ENCODE measurements at places on chromosomes 1 and 21.

DNA sequence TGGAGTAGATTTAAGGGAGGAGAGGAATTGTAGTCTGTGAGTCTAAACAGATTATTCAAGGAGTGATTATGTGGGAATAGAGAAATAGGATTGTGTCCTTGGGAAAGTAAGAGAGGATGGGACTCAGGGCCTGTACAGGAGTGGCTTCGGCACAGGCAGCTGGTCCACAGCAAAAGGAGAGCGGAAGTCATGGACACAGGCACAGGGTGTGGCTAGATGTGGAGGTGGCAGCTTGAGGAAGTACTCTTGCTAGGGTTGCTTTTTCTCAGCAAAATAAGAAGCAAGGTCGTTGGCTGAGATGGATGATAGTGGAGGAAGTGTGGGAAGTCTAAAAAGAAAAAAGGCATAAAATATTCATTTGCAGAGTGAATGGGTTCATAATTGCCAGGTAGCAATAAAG lies 18.5 kb upstream of the ZNF648 start:
- no peak for DNase-seq

- DNase-seq: no peak
Measured at GRCh38 chr21:34523019-34523555, 11.1 kb upstream of the KCNE1 start.

GRCh38 chr1:205689479-205689878 lies 9.2 kb upstream of the SLC45A3 start:
- no peak for DNase-seq

DNA sequence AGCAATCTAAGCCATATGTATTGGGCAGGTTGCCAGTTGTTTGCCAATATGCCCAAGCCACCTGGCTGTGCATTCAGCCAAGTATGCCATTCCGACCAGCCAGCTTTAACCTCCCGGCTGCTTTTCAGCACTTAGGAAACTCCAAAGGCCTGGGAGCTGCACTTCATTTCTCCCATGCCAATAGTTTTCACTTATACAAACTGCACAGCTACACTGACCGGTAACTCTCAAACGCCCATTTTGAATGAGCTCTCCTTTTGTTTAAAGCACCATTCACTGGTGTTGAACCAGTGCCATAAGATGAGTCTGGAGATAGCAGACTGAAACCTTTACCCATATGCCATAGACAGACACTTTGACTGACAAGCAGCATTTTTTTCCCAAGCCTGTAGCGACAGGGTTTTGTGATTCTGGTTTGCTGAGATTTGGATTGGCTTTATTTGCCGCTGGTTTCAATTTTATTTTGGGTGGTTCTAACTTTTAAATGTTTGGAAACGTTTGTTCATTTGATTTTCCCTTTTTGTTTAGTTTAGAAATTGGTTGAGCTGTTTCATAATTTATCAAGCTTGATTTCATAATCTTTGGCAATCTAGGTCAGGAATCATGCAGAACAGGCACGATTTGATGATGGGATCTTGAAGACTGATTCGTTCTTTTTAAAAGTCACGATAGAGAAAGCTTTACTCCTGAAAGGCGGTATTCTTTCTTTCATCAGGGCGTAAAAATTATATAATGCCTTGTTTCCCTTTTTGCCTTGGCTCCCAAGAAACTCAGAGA lies 144.6 kb downstream of the NFIA start:
- DNase-seq: no peak

DNA sequence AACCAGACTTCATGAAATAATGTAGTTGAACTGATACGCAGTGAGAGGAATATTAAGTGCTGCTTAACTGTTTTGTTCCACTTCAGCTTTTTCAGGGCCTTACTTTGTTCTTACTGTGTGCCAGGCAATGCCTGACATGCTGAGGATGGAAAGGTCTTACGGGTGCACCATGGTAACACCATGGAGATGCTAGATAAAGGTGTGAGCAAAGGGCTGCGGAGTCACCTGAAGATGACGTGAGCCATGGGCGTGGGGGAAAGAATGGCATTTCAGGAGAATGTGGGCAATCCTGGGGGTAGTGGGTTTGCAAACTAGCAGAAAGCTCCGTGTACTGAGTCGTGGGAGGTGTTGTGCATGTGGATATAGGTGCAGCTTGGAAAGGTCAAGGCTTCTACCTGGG lies 27.3 kb downstream of the MAN1C1 start:
- DNase-seq: no peak

DNA sequence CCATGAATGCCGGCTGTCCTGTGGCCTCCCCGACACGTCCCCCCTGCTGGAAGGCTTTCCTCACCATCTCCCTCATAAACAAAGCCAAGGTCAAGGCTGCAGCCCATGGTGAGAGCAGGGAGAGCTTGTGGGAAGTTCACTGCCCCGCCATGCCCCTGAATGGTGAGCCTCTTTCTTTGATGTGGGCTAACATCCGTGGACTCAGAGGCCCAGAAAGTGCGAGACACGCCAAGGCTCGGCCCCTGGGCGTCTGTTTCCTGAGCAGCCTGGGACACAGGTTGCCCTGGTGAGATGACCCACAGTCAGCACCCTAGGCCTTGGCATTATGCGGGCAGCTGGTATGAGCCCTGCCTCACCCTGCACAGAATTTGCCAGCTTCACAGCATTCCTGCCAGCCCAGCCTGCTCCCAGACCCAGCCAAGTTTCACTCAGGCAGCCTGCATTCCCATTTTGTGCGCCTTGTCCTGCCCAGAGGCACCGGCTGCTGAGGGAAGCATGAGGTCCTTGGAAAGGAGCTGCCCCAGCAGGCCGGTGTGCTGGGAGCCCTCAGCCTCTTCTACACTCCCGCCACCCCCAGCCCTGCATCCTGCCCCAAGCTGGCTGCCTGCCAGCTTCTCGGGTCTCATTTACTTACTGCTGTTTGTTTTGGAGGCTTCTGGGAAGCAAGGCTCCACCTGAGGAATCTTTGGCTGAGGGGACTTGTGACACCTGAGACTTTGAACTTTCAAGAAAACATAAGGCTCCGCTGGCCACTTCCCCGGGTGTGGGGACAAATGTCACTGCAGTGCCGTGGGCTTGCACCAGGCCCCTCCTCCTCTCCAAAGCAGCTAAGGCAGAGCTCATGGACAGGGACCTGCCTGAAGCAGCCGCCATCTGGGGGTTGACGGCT lies 31.9 kb downstream of the NEK2 start:
- no peak for DNase-seq

DNA sequence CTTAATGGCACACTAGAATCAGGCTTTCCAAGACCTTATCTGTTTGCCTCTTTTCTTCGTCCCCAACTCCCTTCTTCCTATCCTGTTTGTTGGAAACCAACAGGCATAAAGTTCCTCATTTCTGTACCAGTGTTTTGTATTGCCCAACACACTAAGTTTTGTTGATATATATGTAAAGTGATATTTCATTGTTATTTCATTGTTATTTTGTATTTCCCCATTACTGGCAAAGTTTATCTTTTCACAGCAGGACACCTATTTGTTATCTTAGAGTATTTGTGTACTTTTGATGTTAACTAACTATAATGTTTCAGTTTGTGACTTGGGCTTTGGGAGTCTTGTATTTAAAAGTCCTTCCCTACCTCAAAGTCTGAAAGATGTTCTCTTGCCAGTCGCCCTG lies 27.1 kb downstream of the FAM20B start:
- DNase-seq: no peak

DNA sequence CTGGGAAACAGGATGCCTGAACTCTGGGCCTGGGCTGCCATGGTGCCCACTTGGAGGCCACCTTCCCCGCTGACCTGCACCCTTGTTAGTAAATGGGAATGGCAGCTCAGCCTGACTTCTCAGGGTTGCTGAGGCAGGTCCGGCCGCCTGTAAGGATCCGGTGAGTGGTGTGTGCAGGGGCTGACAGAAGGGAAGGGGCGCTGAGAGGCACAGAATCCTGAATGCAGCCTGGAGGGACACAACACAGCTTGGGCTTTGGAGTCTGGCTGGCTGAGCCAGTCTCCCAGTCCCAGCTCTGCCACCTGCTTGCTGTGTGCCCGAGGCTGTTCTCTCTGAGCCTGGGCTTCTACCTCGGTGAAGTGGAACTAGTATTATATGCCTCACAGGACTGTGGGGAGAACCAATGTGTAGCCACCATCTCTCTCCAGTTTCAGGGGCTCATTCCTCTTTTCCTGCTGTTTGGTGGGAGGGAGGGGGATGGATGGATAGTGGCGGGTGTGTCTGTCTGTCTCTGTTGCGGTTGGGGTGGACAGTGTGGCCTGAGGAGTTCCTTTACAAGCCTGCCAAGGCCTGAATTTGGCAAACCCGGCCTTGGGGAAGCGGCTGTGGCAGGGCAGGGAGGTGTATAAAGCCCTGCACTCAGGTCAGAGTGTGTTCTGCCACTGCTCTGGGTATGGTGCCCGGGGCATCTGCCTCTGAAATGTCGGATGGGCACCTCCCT lies 18.0 kb downstream of the ADORA1 start:
- DNase-seq: no peak

DNA sequence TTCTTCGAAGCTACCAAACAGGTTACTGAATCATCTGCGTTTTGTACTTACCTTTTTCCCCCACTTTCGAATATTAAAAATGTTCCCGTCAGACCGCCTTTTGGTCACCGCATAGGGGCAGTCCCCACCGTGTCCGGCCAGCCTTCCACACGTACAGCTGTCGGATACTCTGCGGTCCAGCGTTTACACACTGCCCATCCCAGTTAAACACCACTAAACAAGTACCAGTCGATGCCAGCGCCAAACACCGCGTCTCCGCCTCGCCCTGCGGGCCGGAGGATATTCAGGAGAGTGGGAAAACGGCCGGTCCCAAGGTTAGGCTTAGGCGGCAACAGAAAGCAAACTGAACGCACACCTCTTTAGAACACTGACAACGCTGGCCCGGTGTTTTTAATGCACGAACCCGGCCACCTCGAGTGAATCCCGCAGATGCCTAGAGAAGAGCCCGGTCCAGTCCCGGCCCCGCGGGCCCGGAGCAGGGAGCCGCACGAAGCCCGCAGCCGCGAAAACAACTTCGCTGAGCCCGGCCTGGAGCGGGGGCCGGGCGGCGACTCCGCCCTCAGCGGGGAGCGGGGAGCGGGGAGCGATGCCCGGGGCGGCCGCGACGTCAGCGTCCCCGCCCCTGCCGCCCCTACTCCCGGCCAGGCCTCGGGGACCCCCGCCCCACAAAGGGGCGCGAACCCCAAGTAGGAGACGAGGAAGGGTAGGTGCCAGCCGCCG lies 730 bp upstream of the PHF13 start:
- no peak for DNase-seq

- DNase-seq: peak; percentile 73
Measured at GRCh38 chr1:9275567-9276034, 17.1 kb upstream of the SPSB1 start.

- peak; percentile 9 for DNase-seq
Measured at GRCh38 chr1:224433041-224433691, 1.4 kb downstream of the WDR26 start.

GRCh38 chr1:34190692-34191091 lies 14.0 kb downstream of the C1orf94 start:
- no peak for DNase-seq

DNA sequence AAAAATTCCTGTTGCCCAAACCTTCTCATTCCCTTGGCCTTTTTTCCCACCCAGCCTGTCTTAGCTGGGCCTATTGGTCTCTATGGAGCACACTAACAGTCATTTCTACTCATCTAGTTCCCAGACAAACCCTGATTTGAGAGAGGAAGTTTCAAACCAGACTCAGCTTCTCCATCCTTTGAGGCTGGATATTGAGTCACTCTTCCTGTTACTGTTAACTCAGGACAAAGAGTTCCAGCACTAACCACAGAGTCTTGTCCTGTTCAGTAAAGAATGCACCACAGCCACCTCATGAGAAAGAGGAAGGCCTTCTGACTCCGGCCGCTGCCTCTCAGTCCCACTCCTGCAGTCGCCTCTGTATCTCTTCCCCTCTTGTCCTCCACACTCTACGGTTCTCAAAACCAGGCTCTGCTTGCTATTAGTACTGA lies 137.8 kb downstream of the PTPRC start:
- peak; percentile 39 for DNase-seq

DNA sequence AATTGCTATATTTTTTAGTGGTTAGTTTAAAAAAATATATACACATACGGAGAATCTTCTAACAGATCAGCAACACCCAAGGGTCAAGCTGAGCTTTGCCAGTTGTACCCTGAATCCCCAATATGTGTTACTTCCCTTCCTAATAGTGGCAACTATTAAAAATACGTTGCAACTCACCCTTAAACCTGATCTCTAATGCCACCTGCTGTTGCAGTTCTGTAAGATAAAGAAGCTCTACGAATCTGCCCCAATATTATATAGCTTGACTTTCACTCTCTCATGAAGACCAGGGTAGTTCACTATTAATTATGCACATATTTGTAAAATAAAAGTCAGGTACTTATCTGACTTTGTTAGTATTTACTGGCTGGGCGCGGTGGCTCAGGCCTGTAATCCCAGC lies 58.4 kb downstream of the ASH1L start:
- peak; percentile 26 for DNase-seq

DNA sequence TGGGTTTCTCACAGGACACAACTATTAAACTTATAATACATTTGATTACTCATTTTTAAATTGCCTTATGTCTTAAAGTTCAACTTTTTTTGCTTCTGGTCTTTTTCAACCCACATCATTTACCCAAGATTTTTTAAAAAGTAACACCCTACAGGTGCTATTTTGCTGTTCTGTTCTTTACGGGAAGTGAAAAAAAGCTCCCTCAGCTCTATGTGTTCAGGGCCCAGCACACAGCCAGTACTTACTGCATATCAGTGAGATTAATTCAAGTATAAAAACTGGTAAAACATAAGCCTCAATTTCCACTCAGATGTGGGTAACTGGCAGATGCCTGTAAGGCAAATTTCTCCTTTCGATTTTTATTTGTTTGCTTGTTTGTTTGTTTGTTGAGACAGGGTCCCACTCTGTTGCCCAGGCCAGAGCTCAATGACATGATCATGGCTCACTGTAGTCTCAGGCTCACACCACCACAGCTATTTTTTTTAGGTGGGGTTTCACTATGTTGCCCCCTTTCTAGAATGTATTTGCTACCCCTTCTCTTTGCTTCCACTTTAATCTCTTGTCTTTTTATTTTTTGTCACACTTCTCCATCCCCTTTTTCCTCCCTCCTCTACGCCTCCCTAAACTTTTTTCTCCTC lies 20.3 kb downstream of the RNASEL start:
- no peak for DNase-seq

GRCh38 chr1:153795934-153796785 lies 21.0 kb downstream of the SLC27A3 start:
- DNase-seq: no peak

DNA sequence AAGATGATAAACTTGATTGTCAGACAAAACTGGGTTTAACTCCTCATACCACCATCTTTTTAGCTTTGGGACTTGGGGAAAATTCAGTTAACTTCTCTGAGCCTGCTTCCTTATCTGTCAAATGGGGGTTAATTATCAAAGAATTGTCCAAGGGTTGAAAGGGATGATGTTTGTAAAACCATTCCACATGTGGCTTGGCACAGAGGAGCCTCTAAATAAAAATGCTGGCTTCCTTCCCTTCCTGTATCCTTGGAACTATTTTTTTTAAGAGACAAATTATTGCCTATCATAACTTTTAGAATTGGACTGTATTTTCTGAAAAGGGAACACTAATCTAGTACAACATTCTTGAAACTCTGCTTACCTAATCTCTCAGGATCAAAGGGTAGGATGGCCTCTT lies 143.4 kb upstream of the USP24 start:
- no peak for DNase-seq

DNA sequence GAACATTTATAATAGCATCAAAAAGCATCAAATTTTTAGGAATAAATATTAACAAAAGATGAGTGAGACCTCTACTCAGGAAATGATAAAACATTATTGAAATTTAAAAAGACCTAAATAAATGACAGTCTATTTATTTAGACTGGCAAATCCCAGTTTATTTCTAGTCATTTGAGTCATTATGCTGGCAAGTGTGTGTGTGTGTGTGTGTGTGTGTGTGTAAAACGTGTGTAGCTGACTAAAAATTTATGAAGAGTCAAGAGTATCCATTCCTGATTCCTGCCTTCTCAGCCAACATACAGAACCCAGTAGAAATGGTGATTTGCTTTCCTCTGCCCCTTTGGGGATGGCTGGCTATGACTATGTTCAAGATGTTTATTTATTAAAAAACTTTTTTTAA lies 46.2 kb downstream of the OSBPL9 start:
- no peak for DNase-seq

Measured in thymus (tissue), 14 donors.